ENCODE measurements at places on chromosomes 3 and 15. TPM values are rescaled to one million over a fixed set of nuclear protein-coding genes. Genes with fewer than 3 reads are reported as not detected.

Gene TSEN2
- total RNA-seq, result 14.4 TPM

Gene TTLL13
- not detected for total RNA-seq

Gene LINGO1
- not detected for total RNA-seq

Gene RAB5A
- 50.9 TPM for total RNA-seq

Gene RARB
- 9.4 TPM for total RNA-seq

Gene CYP1A2
- not detected for total RNA-seq

Gene SMCO1
- not detected for total RNA-seq

Gene FANCD2OS
- total RNA-seq, result not detected

Gene CIDEC
- total RNA-seq, result not detected

Gene TOPAZ1
- not detected for total RNA-seq

Gene CMTM8
- total RNA-seq, result 0.26 TPM

Gene LRTM1
- not detected for total RNA-seq

DNA sequence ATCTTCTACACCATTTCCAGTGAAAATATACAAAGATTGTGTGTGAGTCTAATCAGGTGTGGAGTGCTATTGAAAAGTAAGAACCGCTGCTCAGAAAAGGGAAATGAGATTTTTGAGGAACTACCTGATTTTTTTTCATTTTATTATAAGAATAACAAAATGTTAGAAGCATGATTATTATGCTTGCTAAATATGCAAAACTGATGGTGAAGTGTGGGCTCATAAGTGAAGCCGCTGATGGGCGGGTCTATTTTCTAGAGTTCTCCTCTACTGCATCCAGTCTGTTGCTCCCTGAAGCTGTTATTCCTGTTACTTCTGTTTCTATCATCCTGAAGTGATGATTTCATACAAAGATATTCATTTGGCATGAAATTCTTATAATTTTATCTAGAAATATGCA, 612.0 kb downstream of the CADM2 start:
- no peak for DNase-seq

- no peak for DNase-seq
Observed at GRCh38 chr15:61654918-61655317, 405.3 kb downstream of the VPS13C start.

- DNase-seq, result peak; percentile 56
Observed at GRCh38 chr3:186931532-186932280, 1.4 kb downstream of the ST6GAL1 start.

DNA sequence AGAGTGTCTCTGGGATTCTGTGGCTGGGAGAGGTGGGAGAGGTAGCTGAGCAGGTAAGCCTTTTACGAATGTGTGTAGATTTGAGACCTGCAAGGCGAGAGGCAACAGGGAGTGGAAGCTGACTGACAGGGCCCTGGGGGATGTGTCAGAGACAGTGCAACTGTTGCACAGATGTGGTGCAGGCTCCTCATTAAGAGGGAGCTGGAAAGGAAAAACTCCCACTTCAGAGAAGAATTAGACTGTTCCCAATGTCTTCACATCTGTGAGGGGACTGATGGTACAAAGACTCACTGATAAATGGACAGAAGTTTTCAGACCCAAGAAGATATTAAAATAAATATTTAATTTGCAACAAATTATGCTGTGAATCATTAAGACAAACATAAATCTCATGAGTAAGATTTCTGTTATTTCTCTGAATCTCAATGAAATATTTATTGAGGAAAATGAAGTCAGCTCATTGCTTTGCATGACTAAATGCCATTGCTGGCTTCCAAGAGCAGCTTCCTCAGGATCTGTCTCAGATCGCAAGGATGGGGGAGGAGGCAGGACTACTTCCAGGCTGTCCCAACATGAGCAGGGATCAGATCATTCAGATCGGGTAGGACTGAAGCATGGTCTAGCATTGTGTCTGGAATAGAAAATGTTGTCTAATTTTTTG, 127.3 kb upstream of the ROPN1 start:
- peak; percentile 76 for DNase-seq

GRCh38 chr15:50127255-50127777, 8.3 kb upstream of the ATP8B4 start:
- peak; percentile 48 for DNase-seq

- DNase-seq, result peak; percentile 92
Observed at GRCh38 chr3:112811131-112811884, 35.4 kb downstream of the CD200R1L start.

DNA sequence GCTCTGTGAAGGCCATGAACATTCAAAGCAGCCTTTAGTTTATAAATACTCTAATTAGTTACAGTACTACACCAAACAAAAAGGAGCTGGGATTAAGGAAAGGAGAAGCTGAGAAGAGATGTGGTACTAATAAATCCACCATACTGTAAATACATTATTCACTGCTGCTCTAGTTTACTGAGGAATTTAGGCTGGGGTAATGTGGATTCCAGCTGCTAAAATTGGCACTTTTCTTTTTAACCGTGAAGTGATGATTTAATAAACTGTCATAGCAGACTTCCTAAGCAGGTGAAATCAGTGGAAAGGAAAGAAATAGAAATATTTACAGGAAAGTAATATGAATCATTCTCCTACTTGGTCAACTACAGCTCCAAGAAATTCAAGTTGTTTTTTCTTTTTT, 88.7 kb downstream of the TFG start:
- DNase-seq, result peak; percentile 38

GRCh38 chr3:63508305-63508704, 144.2 kb upstream of the SNTN start:
- DNase-seq, result no peak

GRCh38 chr15:100235030-100235617, 106.7 kb downstream of the ADAMTS17 start:
- no peak for DNase-seq

DNA sequence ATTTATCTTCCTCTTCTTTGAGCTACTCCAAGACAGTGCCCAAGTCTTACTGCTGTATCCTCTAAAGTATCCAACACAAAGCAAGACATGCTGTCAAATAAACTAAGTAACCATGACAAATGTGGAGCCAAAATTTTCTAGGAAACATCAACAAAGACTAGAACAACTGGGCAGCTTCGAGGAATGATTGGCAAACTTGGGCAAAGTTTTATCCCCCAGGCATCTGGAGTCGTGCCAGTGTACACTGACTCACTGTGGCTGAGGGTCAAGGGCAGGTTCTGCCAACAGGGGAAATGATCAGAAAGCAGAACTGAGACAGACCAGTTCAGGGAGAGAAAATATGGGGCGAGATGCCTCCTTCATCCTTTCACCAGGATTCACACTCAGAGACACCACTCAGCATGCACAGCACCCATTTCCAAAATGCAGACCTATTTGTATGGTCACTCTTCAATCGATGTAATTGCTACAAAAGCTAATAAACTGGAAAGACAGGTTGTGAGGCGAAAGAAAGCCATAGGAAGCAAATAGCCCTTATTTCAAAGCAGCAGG, 65.8 kb downstream of the MB21D2 start:
- DNase-seq, result peak; percentile 69

- peak; percentile 59 for DNase-seq
Observed at GRCh38 chr15:40150163-40150925, 10.5 kb upstream of the BUB1B start.

DNA sequence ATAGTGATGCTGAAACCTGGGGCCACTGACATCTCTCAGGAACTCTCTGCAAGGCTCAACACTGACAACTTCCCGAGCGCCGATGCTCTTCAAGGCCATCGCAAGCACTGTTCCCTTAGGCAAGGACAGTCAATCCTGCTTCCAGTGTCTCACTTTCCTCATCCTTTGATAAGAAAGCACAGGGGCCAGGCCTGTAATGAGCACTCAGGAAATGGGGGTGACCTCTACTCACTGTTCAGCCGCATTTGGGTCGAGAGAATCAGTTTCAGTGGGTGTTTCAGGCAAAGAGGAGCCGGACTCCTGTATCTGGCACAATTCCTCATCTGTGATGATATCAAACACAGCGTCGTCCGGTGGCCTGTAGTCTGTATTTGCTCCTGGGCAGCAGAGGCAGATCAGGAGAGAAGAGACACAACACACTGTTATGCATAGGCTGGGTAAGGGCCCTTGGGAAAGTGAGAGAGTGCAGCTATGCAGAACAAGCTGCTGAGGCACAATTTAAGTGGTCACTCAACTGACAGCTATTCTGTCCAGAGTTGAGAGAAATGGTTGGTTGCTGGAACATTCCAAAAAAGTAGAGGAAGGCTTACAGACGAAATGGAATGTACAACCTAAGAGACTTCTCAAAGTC, 11.9 kb downstream of the CXCR6 start:
- no peak for DNase-seq

DNA sequence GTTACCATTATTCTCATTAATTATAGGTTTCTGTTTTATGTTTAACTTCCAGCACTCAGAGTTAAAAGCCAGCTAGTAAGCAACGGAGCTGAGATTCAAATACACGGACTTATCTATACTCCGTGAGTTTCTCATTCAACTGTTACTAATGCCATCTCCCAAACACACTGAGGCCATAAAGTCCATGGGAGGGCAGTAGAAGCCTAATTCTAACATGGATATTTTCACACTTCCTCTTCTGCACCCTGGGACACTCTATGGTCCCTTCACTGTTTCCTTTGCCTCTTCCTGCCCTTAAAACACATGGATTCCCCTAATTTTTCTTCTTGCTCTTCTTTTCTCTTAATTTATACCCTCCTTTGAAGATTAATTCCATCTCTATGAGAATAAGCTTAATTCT, 245.0 kb downstream of the KLF13 start:
- DNase-seq, result no peak

GRCh38 chr3:129481766-129482332, 41.8 kb downstream of the IFT122 start:
- peak; percentile 38 for DNase-seq

- DNase-seq, result peak; percentile 2
Observed at GRCh38 chr3:122797291-122797690, 2.4 kb downstream of the SLC49A4 start.

GRCh38 chr3:8324747-8325146, 176.9 kb upstream of the LMCD1 start:
- peak; percentile 39 for DNase-seq

GRCh38 chr3:112043621-112044201, 9.2 kb downstream of the TMPRSS7 start:
- DNase-seq, result peak; percentile 80

DNA sequence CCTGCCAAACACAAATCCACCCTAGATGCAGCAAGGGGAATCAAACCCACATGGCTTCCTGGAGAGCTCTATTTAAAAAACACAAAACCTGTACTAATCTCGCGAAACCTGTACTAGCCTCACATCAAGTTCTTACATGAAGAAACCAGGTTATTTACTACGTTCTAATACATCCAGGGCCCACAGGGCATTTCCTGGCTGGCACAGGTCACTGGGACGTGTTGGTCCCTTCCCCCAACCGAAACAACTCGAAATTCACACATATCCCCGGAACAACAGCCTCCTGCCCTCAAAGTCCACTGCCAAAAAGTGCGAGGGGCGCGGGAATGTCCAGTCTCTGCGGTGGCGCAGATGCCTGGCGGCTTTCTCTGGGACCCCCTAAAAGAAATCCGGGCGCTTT, 955 bp downstream of the CDCP1 start:
- DNase-seq, result peak; percentile 37

DNA sequence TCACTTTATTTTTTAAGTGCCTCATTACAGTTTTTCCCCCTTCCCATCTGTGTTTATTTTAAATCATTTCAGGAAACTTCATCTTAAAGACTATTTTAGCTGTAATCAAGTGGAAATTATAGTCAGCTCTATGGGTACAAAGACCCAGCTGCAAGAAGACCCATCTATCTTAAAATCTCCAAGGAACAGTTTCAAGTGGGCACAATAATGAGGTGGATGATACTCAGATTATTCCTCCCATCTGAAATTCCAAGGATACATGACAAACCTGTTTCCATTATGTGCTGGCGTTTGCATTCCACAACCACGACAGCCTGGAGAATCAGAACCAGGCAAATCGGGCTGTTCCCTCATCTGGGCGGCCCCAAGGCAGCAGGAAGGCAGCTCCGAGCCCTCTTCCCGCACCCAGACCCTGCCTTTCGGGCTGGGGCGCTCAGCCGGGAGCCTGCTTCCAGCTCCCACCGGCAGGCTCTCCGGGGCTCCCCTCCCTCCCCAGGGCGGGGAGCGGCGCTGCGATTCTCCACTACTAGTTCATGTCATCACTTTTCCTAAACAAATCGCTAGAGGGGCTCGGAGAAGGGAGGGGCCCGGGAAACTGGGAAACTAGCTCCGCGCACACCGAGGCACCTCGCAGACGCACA, at the start of gene MGLL:
Gene MGLL (minus strand): TSS at position 475 of the 641 bp plus-strand sequence. CDS start 197 bp downstream, at position 278.
- DNase-seq, result peak; percentile 49

GRCh38 chr15:38002883-38003477, 68.5 kb downstream of the TMCO5A start:
- peak; percentile 74 for DNase-seq

GRCh38 chr3:72977060-72977808, 19.4 kb upstream of the PPP4R2 start:
- peak; percentile 43 for DNase-seq

GRCh38 chr3:140510303-140510861, 167.5 kb upstream of the TRIM42 start:
- no peak for DNase-seq

DNA sequence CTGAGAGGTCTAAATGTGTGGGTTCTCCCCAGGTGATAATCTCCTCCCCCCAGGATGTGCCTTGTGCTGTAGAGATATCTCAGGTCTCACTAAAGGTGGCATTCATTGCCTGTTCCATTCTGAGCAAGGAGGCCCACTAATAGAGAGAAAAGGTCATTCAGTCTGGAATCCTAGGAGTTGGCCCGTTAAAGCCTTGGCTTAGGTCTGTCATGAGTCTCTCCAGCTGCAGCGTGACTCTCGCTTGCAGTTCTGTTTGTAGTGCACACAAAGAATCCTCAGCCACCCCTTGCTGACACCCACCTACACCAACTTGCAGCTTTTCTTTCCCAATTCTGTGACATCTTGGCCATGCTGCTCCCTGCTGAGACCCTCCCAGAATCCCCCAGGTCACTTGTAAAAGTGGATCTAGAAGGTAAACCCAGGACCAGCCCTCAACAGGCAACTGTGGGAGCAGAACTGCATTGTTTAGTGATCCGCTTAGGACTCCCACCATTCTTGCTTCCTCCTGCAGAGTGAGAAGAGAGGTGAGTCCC, 17.7 kb downstream of the MAGEF1 start:
- no peak for DNase-seq

GRCh38 chr15:75523011-75523410, 56.1 kb downstream of the PTPN9 start:
- peak; percentile 58 for DNase-seq

DNA sequence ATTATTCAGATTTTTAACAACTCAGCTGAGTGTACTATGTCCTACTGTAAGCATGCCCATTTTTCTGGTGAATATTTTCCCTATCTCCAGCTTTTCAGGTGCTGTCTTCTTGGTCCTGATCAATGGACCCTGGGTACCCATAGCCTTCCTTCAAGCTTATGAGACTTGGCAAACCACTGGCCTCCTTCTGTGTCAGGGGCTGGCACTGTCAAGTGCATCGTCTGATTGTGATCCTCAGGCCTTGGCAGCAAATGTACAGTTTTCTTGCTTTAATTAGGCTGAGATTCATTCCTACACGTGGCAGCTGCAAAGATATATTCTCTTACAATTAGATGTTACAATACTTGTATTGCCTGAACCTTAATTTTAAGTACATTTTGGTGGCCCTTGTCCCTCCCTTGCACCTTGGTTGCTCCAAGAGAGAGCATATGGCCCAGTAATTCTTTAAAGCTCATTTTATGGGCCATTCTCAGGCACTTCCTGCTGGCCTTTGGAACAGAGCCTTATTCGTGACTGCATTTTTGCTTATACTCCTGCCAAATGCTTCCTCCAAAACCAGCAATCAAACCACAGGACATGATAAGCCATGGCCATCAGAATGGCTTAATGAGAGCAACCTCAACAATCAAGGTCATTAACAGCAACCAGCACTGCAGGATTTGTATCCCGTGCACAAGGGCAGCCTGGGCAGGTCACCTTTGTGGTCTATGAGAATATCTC, 179.9 kb downstream of the CNTN6 start:
- no peak for DNase-seq

GRCh38 chr15:33022629-33023028, 171.9 kb downstream of the FMN1 start:
- peak; percentile 78 for DNase-seq

All from fibroblast of lung (primary cell).